Hematopoietic multipotent progenitor cell treated with erythropoietin and hydrocortisone succinate and interleukin-3 and kit ligand, for 8 days (in vitro differentiated cells): ENCODE measurements at places on chromosomes 5 and 9.
A peak's percentile ranks its signal among the peaks of the same experiment; 100 is the strongest.

DNA sequence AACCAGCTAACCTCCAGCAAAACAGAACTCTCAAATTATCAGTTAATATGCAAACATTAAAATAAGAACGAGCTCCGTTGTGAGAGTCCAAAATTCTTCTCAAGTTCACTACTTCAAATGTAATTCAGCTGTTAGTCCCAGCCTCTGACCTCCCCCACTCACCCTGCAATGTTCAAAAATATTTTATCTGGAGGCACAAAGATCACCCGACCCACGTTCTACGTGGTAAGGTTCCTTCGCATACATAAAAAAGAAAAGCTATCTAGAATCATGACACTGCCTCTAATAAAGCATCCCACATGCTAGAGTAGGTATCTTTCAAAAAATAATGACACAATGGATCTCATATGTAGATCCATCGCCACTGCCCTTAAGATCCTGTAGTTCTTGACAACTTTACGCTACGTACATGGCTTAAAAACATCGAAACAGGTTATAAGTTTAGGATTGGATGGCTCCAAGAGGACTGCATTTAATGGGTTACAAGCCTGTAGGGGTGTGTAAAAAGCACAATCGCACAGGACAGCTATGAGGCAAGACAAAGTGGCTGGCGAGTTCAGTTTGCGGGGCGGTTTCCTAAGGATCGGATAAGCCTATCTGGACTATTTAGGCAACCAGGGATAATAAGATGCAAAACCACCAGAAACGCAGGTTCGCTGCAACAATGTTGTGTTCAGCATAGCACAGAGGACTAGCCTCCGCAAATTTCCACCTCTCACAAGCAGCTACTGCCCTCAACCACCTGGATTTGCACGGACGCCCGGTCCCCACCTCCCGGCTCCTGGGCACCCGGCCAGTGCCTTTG, 969 bp downstream of the CLK4 start:
- DNase-seq = peak; percentile 63

DNA sequence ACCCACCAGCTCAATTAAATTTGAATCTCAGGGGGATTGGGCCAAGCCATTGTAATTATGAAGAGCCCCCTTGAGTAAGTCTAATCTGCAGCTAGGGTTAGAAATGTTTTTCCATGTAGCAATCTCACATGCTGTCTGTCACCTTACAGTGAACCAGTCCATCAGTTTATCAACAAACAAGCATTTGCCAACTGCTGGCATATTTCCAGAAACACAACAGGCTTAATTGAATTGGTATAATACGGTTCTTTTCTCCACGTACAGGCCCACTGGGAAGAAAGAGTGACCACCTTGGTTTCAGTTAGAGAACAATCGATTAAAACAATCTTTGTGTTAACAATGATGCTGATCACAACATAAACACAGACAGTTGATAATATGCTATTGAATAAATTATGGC, 67.4 kb downstream of the NSUN2 start:
- DNase-seq = no peak

DNA sequence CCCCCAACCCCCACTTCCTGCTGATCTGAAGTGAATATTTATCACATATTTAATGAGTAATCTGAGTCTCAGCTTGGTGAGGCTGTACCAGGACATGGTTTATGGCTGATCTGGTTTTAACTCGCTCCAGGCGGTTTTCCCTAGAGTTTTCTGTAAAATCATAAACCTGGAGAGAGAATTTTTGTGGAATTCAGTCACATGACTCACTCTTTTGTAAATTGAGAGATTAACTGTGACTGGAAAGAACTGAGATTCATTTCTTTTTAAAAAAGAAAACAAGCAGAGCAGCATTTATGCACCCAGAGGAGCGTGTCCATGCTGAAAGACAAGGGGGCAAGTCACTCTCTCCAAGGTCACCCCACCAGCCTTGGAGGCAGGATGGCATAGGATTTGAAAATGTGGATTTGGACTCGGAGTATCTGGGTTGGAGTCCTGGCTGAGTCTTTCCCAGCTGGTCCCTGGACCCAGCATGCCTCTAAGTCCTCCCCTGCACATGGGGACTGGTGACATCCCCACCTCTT, 81.8 kb downstream of the ZNF618 start:
- no peak for DNase-seq

GRCh38 chr5:23316060-23316591, 191.3 kb upstream of the PRDM9 start:
- DNase-seq = no peak

GRCh38 chr9:126932871-126933321, 18.3 kb downstream of the RALGPS1 start:
- DNase-seq = no peak

DNA sequence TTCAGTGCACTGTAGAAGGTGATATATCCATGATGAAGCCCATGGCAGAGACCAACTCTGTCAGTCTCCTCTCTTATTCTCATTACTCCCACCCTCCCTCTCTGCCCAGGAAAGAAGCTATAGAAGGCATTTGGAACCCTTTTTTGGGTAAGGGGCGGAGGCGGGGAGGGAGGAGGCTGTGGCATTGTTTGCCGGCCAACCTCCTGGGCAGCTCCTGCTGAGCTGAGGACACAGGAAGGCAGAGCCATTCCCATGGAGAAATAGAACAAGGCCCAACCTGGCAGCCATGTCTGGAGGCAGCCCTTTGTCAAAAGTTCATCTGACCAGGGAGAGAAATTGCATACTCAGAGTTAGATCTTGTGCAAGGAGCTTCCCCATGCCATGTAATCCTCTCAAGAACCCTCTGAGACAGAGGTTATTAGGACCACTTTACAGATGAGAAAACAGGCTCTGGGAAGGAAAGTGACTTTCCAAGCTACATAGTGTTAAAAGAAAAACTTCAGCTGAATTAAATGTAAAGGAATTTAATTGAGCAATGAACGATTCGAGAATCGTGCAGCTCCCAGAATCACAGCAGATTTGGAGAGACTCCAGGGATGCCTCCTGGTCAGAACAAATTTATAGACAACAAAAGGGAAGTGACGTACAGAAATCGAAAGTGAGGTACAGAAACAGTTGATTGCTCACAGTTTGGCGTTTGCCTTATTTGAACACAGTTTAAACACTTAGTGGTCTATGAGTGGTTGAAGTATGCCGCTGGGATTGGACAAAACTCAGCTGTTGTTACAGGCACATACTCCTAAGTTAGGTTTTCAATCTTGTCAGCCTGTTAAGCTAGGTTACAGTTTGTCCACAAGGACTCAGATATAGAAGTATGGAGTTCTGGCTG, 158.6 kb downstream of the MELK start:
- DNase-seq = no peak

DNA sequence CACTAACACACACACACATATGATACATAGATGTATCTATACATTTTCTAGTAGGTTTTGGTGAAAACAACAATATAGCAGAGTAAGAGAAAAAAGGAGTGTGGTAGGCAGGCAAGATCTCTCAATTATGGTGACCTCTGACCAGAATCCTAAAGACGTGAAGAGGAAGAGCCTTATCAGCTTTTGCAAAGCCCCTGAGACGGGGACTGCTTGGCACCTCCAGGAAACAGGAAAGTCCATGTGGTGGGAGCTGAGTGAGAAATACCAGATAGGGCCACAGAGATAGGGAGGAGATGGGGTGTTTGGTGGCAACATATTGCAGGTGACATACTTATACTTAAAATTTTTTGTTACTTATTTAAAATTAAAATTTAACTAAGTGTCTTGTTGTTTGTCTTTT, 39.9 kb upstream of the CTXN3 start:
- DNase-seq = no peak

DNA sequence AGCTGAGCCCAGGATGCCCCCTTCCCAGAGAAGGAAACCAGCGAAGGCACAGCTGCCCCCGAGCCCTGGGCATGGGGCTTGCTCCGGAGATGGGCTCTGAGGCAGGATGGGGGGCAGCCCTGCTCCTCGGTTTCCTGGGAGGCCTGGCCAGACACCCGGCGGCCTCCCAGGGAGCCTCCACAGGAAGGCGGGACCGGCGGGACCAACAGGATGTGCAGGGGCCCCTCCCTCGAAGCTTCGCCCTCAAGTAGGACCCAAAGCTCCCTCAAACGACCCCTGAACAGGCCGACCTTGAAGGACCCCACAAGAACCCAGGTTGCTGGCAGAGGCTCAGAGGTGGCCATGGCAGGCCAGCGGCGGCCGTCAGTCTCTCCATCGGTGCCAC, 11.7 kb downstream of the EXD3 start:
- no peak for DNase-seq

GRCh38 chr9:16519001-16519400, 351.5 kb downstream of the BNC2 start:
- DNase-seq = no peak

DNA sequence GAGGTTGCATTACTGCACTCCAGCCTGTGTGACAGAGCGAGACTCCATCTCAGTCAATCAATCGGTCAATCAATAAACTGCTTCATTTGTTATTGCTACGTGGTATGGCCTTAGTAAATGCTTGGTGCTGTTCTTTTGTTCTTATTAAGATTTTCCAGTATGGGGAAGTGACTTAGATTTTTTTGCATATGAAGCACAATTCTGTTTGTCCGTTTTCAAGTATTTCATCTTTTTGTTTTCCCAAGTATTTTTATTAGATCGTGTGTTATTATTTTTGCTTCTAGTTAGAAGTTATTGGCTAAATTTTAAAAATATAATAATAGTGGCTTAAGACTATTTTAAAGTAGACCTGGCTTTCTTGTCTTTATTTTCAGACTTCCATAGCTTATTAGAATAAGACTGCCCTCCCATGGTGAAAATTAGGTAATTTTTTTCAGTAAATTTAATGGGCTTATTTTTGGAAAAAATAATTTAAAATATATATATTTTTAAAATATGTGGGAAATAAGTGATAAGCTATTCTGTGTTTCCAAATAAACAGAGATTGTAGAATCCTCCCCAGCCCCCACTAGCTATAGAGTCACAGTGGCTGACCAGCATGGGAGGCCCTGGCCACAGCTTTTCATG, 14.7 kb upstream of the OMD start:
- DNase-seq = peak; percentile 38

DNA sequence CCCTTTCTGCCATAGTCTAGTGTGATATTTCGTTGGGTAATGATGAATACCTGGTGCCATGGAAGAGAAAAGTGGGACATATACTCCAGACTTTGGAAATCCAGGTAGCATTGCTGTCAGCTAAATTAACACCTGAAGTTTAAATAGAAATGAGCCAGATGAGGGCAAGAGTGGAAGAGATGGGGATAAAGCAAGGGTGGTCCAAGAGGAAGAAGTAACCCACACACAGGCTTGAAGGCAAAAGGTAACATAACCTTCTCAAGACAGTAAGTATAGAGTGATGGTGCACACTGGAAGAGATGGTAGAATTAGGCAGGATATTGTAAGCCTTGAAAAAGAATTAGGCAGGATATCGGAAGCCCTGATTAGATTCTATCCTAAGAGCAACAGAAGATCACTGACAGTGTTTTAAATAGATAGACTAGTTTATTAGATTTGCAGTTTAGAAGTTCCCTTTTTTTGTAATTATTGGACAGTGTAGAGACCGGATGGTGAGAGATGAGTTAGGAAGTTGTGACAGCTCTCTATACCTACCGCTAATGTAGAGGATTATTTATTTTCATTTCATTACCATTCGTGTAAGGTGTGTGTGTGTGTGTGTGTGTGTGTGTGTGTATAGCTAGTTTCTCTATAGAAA, 16.8 kb downstream of the ANXA1 start:
- DNase-seq = no peak

DNA sequence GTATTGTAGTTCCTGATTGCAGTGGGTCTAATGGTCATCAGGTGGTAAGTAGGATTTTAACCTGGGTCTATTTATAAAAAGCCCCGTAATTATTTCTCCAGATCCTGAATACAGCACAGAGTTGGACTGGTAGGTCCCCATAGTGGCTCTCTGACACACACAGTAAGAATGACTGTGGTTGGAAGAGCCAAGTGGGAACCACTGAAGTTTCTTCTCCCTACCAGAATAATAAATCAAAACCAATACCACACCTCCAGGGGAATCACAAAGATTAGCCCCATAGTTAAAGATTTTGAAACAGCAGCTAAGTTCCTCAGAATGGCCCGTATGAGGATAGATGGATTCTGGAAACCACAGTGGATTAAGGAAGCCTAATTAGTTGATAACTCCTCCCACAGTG, 68.4 kb upstream of the ZFR start:
- DNase-seq = no peak

- no peak for DNase-seq
Measured at GRCh38 chr5:141873933-141874261, 4.3 kb downstream of the PCDH1 start.
